Metanephros (tissue), 2 donors: ENCODE measurements at places on chromosomes 5 and 9. TPM values are rescaled to one million over a fixed set of nuclear protein-coding genes. Genes with fewer than 3 reads are reported as not detected.

IL13 gene
- not detected for total RNA-seq

PCDHGA12 gene
- total RNA-seq: 10.0 TPM

ARL14EPL gene
- not detected for total RNA-seq

RANBP17 gene
- 29.2 TPM for total RNA-seq

CEP78 gene
- total RNA-seq: 31.4 TPM

SKIC3 gene
- total RNA-seq: 116 TPM

MROH2B gene
- total RNA-seq: not detected

OR13D1 gene
- total RNA-seq: not detected

CDH9 gene
- 10.2 TPM for total RNA-seq

STK32A gene
- 17.1 TPM for total RNA-seq

TMC1 gene
- 0.41 TPM for total RNA-seq

SPINK4 gene
- not detected for total RNA-seq

TBCA gene
- 89.8 TPM for total RNA-seq

BAAT gene
- total RNA-seq: 0.06 TPM

C5orf46 gene
- total RNA-seq: not detected

FOXD4L3 gene
- total RNA-seq: not detected

ASPN gene
- 33.7 TPM for total RNA-seq

CA9 gene
- total RNA-seq: 0.70 TPM

F2RL1 gene
- 25.9 TPM for total RNA-seq

ABL1 gene
- total RNA-seq: 58.0 TPM

SLC34A3 gene
- total RNA-seq: 3.0 TPM

GGTA1 gene
- 4.6 TPM for total RNA-seq

TRPM3 gene
- 31.5 TPM for total RNA-seq

RMI1 gene
- 11.3 TPM for total RNA-seq

BTNL8 gene
- total RNA-seq: 0.47 TPM

P4HA2 gene
- 28.6 TPM for total RNA-seq

SARDH gene
- total RNA-seq: 19.6 TPM

PRSS3 gene
- total RNA-seq: 0.64 TPM

INSL4 gene
- not detected for total RNA-seq

BTNL3 gene
- not detected for total RNA-seq

CXCL14 gene
- total RNA-seq: 37.1 TPM
